Cortex of kidney (tissue), 1 donor: ENCODE measurements at places on chromosomes 1 and 21.

GRCh38 chr1:222910699-222911098, 95.9 kb downstream of the DISP1 start:
- DNase-seq, result no peak

GRCh38 chr1:193060115-193060403, 647 bp downstream of the RO60 start:
- no peak for DNase-seq

DNA sequence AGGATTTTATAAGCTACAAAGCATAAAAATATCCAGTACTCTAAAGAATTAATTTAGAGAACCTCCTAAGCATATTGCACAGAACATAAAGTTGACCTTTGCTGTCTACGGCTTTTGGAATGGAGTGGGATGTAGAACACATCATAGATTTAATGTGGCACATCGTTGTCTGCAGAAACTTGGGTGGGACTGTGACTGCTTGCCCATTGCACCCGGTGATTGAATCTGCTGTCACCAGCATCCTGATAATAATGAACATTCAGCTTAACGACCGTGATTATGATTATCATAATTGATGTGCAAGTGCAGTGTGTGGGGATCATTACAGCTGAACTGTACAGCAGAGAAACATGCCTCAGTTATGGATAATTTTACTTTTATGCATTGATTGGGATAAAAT, 181.9 kb downstream of the SPATA17 start:
- DNase-seq, result no peak

DNA sequence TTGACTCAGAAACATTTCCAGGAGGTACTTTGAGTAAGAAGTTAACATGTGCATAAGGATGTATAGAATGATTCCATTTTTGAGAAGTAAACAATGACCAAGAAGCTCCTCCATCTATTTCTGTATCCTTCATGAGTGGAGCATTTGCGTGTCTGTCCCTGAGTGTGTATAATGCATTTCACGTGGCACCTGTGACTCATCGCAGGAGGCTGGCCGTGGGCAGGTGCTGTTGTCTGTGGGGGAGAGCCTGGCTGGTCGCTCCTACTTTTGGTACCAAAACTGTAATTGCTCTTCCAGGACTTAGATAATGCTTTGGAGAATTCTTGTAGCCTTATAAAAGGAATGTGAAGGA, 16.5 kb downstream of the SLC37A1 start:
- no peak for DNase-seq

- no peak for DNase-seq
Observed at GRCh38 chr1:14915356-14916054, 238.0 kb upstream of the TMEM51 start.
